ENCODE measurements at places on chromosomes 4 and X.

- no peak for DNase-seq
These were observed 109.8 kb upstream of the ATP6AP2 start for GRCh38 chrX:40470830-40471429.

DNA sequence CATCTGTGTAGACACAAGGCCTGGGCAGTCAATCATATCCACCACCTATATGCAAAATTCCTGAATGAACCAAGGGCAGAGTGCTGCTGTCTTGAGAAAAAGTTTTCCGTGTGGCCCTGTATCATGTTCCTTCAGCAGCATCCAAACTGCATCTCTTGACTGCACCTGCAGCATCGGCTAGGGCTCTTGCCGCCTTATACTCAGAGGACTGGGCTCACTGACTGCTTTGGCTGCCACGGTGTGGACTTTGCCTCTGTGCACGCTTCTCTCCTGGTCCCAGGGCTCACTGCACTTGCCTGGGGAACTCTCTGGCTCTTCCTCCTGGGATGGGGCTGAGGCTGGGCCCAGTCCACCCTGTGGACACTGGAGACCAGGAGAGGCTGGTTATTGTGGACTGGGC is 39.5 kb upstream of the STS start:
- DNase-seq, result no peak

- no peak for DNase-seq
These were observed 56.8 kb downstream of the RBPJ start for GRCh38 chr4:26377328-26378311.

- no peak for DNase-seq
These were observed 918.7 kb upstream of the POU3F4 start for GRCh38 chrX:82589410-82589809.

DNA sequence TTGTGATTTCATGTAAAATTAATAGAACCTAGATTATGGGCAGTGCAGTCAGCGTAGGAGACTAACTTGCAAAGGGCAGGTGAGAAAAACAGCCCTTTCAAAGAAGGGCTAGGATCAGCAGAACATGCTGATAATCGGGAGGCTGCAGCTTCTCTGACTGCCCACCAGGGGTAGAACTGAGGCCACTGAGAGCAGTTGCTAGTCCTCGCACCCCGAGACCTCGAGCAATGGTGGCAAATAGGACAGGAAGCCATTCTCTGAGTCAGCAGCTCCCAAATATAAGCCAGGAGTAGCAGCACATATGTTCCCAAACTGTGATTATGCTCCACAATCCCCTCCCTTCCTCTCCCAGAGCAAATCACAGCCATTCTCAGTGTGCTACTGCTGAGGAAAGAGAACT is 186.5 kb downstream of the MSL3 start:
- DNase-seq, result no peak
